Activated T-helper 1 cell treated with Interleukin-2 at 50 U/mL for 16 hours (primary cell): ENCODE measurements at places on chromosomes 1 and 21.

DNA sequence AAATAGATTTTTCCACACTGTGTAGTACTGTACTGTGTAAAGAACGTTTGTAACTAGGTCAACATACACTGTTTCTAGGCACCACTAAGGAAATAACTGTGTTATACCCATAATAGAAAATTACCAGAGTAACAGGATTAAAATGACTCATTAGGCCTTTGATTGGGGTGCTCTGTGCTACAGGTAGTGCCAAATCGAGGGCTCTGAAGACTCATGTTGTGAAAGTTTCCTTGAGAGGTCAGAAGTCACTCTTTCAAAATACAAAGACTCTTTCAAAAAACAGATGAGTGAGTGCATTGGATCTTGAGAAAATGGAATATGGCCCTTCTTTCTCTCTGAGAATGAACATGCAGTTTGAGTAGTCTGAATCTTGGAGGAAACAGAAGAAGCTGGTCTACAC is 143.0 kb downstream of the MRPL39 start:
- DNase-seq, result no peak

GRCh38 chr1:211135342-211135950 is 1.5 kb upstream of the KCNH1 start:
- no peak for DNase-seq

GRCh38 chr1:181062836-181063428 is 25.6 kb upstream of the IER5 start:
- no peak for DNase-seq

- no peak for DNase-seq
These were observed 28.0 kb upstream of the SFPQ start for GRCh38 chr1:35220976-35221375.

- no peak for DNase-seq
These were observed 140.2 kb upstream of the DNAH14 start for GRCh38 chr1:224789311-224789710.

GRCh38 chr1:214712737-214713136 is 109.7 kb downstream of the CENPF start:
- DNase-seq, result no peak

DNA sequence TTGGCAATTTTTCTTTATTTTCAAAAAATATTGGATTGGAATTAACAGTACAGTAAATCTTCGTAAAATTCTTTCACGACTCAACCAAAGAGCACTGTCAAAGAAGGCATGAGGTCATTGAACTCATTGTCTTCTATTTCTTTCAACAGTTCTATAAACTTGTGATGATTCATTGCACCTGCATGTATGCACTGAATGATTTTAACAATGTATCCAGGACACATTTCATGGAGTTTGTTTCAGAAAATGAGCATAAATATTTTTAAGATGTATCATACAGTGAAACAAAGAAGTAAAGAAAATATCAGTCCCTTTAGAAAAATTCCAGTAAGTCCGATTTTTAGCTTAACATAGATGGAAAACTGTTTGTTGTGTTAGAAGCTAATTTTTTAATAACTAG is 33.6 kb upstream of the CD34 start:
- DNase-seq, result no peak

DNA sequence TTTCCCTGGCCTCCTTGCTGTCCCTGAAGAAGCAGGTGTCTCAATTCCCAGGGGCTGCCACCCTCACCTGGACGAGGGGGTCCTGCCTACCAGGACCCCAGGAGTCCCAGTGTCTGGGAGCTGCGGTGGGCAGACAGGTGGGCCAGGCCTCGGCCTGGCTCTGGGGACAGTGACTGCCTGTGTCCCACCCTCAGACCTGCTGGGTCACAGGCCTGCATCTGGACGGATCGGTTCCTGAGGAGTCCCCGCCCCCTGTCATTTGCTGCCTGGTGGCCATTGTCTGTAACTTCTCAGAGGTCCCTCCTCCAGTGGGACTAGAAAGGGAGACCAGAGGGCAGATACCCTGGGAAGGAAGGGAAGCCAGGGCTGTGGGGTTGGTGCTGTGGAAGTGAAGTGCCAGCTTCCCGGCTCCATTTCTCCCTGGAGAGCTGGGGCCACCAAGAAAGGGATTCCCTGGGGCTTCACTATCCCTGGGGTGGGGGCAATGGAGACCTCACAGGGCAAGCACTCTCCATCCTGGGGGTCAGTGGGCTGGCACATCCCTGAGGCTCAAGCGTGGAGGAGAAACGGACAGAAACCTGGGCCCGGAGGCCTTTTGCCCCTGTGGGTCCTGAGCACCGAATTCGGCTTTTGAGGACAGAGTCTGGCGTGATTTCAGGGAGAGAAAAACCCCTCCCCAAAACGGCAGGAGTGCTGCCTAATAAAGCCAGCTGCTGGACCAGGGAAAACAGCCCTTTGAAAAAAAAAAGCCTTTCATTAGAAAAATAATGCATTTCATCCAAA is 157.3 kb downstream of the PEX14 start:
- no peak for DNase-seq

DNA sequence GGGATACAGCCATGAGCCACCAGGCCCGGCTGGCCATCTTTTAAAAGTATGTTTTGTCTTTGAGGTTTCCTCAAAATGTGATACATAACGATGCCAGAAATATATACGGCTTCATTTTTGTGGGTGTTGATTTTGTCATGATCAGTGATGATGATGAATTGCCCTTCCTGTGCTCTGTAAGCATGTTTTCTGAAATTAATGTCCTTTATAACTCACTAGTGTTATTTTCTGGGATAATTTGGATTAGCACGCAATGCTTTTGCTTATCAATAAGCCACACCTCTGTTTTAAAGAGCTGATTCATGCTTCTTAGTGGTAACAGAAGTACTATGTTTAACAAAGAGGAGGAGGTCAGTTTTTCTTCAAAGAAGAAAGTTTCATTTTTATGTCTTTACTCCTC is 25.6 kb downstream of the PHACTR4 start:
- DNase-seq, result no peak

DNA sequence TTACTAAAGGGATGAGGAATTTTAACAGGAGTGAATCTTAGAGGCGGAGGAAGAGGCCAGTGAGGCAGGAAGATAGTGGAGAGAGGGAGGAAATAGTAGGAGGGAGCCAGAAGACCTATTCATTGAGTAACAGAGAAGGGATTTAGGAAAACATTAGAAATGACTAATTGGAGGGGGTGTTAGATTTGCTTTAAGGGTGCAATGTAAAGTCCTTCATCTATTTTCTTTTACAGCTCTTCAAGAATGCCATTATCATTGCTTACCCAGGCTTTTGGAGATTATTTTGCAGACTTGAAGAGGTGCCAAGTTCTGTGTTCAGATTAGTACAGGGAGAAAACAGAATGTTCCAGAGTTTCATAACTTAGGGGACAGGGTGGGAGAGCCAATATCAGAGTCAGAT is 33.8 kb downstream of the OR10J1 start:
- DNase-seq, result no peak

DNA sequence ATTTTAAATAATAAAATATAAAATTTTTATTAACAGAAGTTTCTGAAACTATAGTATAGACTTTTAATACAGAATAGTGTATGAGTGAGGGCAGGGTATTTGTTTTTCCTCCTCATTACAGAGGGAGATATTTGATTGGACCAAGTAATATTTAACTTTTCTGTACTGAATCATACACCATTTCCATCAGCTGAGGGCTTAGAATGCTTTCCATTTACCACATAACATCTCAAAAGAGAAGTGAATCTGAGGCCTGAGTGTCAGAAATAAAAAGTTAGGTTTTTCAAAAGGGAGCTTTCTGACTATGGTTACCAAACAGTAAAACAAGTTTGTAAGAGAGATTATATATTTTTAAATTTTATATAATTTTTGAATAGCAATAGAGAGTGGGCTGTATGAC is 29.5 kb downstream of the TLCD4 start:
- DNase-seq, result no peak
